Naive thymus-derived CD4-positive, alpha-beta T cell (primary cell): ENCODE measurements at places on chromosomes 11 and 22. TPM values are rescaled to one million over a fixed set of nuclear protein-coding genes. Genes with fewer than 3 reads are reported as not detected.

- DNase-seq: no peak
These were observed 35.0 kb downstream of the ZC3H12C start for GRCh38 chr11:110128161-110128560.

DNA sequence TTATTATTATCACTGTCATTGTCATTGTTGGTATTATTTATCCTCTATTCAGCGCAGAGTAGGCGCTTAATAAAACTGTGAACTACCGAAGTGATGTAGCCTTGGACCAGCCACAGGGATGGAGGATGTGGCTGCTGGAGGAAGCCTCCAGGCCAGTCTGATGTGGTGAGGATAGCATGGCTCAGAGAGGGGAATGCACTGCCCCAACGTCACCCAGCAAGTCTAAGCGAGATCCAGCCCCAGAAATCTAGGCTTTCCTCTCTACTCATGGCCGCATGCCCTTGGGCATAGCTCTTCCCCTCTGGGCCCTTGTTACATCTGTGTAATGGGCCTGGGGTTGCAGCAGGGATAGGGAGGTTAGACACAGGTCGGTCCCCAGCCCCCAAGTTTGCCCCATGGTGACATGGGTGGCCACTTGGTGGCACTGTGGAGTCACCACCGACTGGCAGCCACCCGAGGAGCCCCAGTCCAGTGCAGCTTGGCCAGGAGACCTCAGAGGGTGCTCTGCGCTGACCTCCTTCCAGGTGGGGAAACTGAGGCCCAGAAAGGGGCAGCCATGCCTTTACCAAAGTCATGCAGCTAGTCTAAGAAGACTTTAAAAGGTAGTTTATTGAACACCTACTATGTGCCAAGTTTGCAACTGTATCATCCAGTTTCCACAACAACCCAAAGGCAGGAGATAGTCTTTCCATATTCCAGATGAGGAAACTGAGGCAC lies 395.7 kb downstream of the MN1 start:
- no peak for DNase-seq

DNA sequence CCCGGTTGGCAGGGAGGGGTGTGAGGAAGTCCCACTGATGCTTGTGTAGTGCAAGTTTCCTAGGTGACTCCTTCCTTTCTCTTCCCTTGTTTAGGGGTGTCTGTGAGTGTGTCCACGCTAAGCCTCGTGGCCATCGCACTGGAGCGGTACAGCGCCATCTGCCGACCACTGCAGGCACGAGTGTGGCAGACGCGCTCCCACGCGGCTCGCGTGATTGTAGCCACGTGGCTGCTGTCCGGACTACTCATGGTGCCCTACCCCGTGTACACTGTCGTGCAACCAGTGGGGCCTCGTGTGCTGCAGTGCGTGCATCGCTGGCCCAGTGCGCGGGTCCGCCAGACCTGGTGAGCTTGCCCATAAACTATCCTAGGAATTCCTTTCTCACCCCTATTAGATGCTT lies 10.4 kb downstream of the CCKBR start:
- DNase-seq: no peak

DNA sequence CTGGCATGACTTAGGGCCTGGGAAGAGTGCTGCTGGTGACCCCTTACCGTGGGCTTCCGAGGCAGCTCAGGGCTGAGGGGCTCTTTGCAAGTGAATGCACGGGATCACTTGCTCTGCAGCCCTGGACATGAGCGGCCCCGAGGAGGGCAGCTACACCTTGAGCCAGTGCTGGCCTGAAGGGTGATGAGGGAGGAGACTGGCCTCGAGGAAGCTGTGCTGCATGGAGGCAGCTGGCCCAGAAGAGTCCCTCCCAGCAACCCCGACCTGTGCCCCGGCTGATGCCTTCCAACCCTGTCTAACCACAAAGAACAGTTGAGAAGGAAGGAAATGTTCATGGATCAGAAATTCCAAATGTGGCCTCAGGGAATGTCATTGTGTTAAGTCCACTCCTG lies 45.2 kb downstream of the TBX1 start:
- DNase-seq: no peak

DNA sequence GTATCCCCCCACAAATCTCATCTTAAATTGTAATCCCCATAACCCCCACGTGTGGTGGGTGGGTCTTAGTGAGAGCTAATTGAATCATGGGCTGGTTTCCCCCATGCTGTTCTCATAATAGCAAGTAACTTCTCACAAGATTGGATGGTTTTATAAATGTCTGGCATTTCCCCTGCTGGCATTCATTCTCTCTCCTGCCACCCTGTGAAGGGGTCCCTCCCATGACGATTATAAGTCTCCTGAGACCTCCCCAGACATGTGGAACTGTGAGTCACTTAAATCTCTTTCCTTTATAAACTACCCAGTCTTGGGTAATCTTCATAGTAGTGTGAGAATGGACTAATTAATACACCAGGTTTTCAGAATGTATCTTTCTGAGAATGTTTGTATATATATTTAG lies 1159.4 kb downstream of the FAM181B start:
- no peak for DNase-seq

The NPTXR gene
- 1.1 TPM for polyA plus RNA-seq

The ANO3 gene
- polyA plus RNA-seq: not detected
